ENCODE measurements at places on chromosomes 16 and 17. TPM values are rescaled to one million over a fixed set of nuclear protein-coding genes. Genes with fewer than 3 reads are reported as not detected.

DNA sequence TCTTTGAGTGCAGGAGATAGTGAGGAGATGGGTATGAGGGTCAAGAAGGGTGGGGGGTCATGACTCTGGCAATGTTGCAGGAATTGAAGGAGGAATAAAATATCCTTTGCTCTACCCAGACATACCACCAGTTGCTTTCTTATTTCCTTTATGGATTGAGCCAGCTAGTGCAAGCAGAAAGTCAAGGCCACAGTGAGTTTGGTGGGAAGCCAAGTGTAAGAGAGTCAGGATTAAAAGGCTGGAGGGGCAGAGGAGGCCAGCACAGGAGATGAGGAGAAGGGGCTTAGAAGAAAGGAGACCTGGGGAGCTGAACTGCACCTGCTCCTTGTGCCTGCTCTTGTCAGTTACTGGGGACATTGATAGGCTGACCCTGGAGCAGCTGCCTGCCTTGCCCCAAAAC, 16.1 kb downstream of the PIRT start:
- DNase-seq = no peak
- H3K27ac ChIP-seq = no peak overlapping the region
- no peaks in the 10 kb centered on the region for H3K36me3 ChIP-seq
- H3K4me1 ChIP-seq = no peaks in the 10 kb centered on the region
- no peak overlapping the region for H3K4me3 ChIP-seq

DNA sequence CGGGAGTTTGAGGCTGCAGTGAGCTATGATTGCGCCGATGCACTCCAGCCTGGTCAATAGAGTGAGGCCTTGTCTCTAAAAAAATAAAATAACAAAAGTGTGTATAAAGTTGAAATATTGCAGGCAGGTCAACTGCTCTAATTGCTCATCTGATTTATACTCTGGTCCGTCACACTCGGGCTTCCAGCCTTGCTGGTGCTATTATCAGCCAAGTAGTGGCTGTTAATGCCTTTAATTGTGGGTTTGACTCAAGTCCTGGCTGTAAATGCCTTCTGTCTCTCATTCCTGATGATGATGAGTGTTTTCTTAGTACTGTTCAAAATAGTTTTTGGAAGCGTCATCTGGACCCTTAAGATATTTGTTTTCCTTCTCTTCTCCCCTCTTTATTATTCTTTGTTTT, 18.4 kb downstream of the SYT17 start:
- no peaks in the 10 kb centered on the region for H3K36me3 ChIP-seq
- H3K4me3 ChIP-seq = no peak overlapping the region
- H3K27ac ChIP-seq = no peak overlapping the region

- no peak for DNase-seq
- H3K27ac ChIP-seq = no peak overlapping the region
- no peak overlapping the region for H3K4me3 ChIP-seq
These were observed 32.5 kb upstream of the CCR7 start for GRCh38 chr17:40597556-40598300.

GRCh38 chr16:79639576-79640311, 39.2 kb upstream of the MAF start:
- no peaks in the 10 kb centered on the region for H3K27me3 ChIP-seq
- no peak overlapping the region for H3K4me3 ChIP-seq
- DNase-seq = no peak
- H3K36me3 ChIP-seq = no peaks in the 10 kb centered on the region

GRCh38 chr17:78993241-78993956, 13.7 kb upstream of the LGALS3BP start:
- no peaks in the 10 kb centered on the region for H3K4me1 ChIP-seq
- H3K4me3 ChIP-seq = no peak overlapping the region
- H3K27me3 ChIP-seq = no peaks in the 10 kb centered on the region
- no peak for DNase-seq
- no peaks in the 10 kb centered on the region for H3K36me3 ChIP-seq

GRCh38 chr17:27818401-27819105, 18.2 kb upstream of the NOS2 start:
- no peaks in the 10 kb centered on the region for H3K4me1 ChIP-seq
- no peak overlapping the region for H3K27ac ChIP-seq
- no peak overlapping the region for H3K4me3 ChIP-seq
- H3K27me3 ChIP-seq = no peaks in the 10 kb centered on the region

GRCh38 chr17:10295728-10296343, 77.0 kb downstream of the MYH13 start:
- no peak overlapping the region for H3K27ac ChIP-seq
- no peaks in the 10 kb centered on the region for H3K4me1 ChIP-seq
- H3K36me3 ChIP-seq = no peaks in the 10 kb centered on the region

DNA sequence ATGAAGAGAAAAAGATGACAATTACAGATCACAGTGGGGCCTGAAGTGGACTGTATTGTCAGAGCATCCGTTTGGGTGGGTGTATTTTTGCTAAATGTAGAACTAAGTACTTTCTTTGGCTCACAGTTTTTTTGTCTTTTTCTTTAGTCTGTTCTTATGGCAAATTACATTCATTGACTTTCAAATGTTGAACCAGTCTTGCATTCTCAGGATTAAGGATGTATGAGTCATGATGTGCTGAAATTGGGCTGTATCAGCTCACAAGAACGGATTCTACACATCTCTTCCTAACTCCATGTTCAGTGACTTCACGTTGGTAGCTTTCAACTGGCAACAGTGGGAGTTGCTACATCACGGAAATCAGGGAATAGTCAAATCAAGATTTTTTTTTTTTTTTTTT, 66.5 kb downstream of the TEX2 start:
- DNase-seq = no peak
- H3K4me1 ChIP-seq = peaks cover 10% of the 10 kb centered on the region
- H3K36me3 ChIP-seq = no peaks in the 10 kb centered on the region
- H3K4me3 ChIP-seq = no peak overlapping the region
- no peak overlapping the region for H3K27ac ChIP-seq

GRCh38 chr17:73616120-73616872, 27.9 kb downstream of the SDK2 start:
- H3K27me3 ChIP-seq = no peaks in the 10 kb centered on the region
- peaks cover 53% of the 10 kb centered on the region for H3K4me1 ChIP-seq
- H3K27ac ChIP-seq = no peak overlapping the region
- H3K36me3 ChIP-seq = no peaks in the 10 kb centered on the region

- H3K4me1 ChIP-seq = peaks cover 21% of the 10 kb centered on the region
- peak; percentile 84 for DNase-seq
- no peaks in the 10 kb centered on the region for H3K36me3 ChIP-seq
- no peaks in the 10 kb centered on the region for H3K27me3 ChIP-seq
These were observed 32.7 kb downstream of the CDK5R1 start for GRCh38 chr17:32519228-32520103.

GRCh38 chr17:36992701-36993100, 43.9 kb downstream of the AATF start:
- no peak overlapping the region for H3K27ac ChIP-seq
- peaks cover 6% of the 10 kb centered on the region for H3K36me3 ChIP-seq
- DNase-seq = no peak
- no peak overlapping the region for H3K4me3 ChIP-seq
- H3K4me1 ChIP-seq = no peaks in the 10 kb centered on the region
- H3K27me3 ChIP-seq = no peaks in the 10 kb centered on the region

DNA sequence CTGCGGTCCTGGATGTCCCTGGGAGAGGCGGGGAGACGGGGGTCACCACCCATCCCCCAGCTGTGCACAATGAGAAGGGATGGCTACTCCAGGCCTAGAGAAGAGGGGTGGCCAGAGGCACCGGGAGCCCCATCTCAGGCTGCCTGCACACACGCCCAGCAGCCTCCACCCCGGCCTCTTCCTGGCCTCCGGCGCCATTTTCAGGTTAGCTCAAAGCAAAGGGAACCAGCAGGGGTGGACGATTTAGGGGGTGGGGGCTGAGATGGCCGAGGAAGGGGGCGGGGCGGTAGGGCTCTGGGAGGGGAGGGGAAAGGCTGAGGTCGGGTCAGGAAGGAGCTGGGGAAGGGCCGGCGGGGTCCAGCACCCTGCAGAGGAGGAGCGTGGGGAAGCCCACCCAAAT, 42.8 kb downstream of the SRCIN1 start:
- peaks cover 65% of the 10 kb centered on the region for H3K27me3 ChIP-seq
- no peak for DNase-seq
- no peak overlapping the region for H3K27ac ChIP-seq
- peaks cover 52% of the 10 kb centered on the region for H3K4me1 ChIP-seq

- DNase-seq = no peak
- peaks cover 35% of the 10 kb centered on the region for H3K27me3 ChIP-seq
- peaks cover 5% of the 10 kb centered on the region for H3K4me1 ChIP-seq
- H3K4me3 ChIP-seq = peak overlapping the region; percentile 8
- H3K27ac ChIP-seq = no peak overlapping the region
- H3K36me3 ChIP-seq = peaks cover 7% of the 10 kb centered on the region
These were observed 1.3 kb downstream of the GUCY2D start for GRCh38 chr17:8003594-8004181.

- H3K4me3 ChIP-seq = peak within 1 kb of the TSS; percentile 44
- H3K36me3 ChIP-seq = no peaks in the 10 kb centered on the region
- H3K4me1 ChIP-seq = peaks cover 20% of the 10 kb centered on the region
- H3K27ac ChIP-seq = no peak within 1 kb of the TSS
These were observed at the start of gene HOXB1 for GRCh38 chr17:48530887-48531272. Gene HOXB1 (minus strand): TSS chr17:48531011. CDS start chr17:48530904, 107 bp downstream.

DNA sequence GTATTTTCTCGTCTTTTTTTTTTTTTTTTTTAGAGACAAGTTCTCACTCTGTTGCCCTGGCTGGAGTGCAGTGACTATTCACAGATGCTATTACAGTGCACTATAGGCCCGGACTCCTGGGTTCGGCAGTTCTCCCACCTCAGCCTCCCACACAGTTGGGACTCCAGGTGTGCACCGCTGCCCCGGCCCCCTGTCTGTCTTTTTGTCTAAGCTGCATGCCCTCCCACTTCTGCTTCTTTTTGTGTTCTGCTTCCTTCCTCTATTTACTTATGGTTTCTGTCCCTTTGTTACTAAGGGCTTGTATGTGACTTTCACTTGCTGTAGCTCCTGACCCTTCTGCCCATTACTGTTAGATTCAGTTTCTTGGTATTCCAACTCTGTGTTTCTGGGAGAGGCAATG, 20.5 kb downstream of the SLC7A6 start:
- DNase-seq = no peak
- H3K36me3 ChIP-seq = no peaks in the 10 kb centered on the region
- no peaks in the 10 kb centered on the region for H3K4me1 ChIP-seq
- no peak overlapping the region for H3K4me3 ChIP-seq

DNA sequence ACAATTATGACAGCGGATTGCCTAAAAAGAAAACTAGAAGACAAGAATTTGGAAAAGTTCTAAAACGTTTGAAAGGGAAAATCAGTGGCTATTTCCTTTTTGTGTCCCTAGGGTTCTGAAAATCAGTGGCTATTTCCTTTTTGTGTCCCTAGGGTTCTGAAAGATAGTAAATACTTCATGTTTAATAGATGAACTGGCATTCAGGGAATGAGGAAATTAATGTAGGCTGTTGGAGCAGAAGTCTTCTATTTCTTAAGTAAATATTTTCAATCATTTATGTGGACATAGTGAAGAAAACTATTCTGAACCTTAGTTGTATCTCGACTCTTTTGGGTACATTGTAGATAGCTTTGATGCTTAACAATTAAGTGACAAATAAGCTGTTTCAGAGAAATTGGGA, 78.9 kb downstream of the SHISA6 start:
- no peak for DNase-seq
- no peaks in the 10 kb centered on the region for H3K27me3 ChIP-seq
- H3K4me1 ChIP-seq = no peaks in the 10 kb centered on the region
- no peak overlapping the region for H3K4me3 ChIP-seq

- H3K4me1 ChIP-seq = no peaks in the 10 kb centered on the region
- peak; percentile 86 for DNase-seq
- H3K4me3 ChIP-seq = no peak overlapping the region
- H3K36me3 ChIP-seq = no peaks in the 10 kb centered on the region
These were observed 129.4 kb upstream of the SEC14L1 start for GRCh38 chr17:77011173-77012011.

DNA sequence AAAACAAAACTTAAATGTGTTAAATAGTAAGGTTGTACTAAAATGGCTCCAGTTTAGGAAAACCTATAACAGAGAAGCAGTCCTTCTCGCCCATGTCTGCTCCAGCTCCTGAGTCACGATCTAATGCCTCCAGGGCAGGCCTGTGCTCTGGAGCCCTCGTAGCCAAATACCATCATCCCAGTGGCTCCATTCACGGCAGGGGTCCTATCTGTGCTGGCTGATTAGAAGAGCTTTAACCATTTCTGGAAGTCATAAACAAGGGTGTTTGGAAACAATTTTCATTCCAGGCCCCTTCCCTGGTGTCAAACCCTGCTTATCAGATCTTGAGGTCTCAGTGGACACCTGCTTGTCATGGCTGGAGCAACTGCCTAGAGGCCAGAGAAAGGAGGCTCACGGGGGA, 336.9 kb downstream of the SOX9 start:
- H3K27me3 ChIP-seq = no peaks in the 10 kb centered on the region
- no peaks in the 10 kb centered on the region for H3K36me3 ChIP-seq
- no peak overlapping the region for H3K27ac ChIP-seq
- no peak overlapping the region for H3K4me3 ChIP-seq
- 0 out of 2 replicates have a peak, but pooled peaks cover 2% of the 10 kb centered on the region for H3K4me1 ChIP-seq

DNA sequence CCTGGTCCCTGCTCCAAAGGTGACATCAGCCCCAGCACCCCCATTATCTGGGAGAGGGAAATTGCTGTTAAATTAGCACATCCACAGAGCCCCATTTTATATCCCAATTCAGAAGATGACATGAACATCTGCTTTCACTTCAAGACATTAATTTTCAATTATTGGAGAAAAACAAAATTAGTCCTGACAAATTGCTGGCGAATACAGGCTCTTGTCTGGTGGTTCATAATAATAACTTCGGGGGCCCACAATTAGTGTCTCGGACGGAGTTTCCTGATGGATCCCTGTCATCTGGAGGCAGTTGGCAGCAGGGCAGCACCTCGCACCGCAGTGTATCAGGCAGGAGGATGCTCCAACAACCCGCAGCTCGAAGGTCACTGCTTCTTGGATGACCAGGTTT, 7.4 kb downstream of the ZNF423 start:
- peaks cover 34% of the 10 kb centered on the region for H3K4me1 ChIP-seq
- H3K27me3 ChIP-seq = no peaks in the 10 kb centered on the region
- H3K4me3 ChIP-seq = no peak overlapping the region
- no peak overlapping the region for H3K27ac ChIP-seq

DNA sequence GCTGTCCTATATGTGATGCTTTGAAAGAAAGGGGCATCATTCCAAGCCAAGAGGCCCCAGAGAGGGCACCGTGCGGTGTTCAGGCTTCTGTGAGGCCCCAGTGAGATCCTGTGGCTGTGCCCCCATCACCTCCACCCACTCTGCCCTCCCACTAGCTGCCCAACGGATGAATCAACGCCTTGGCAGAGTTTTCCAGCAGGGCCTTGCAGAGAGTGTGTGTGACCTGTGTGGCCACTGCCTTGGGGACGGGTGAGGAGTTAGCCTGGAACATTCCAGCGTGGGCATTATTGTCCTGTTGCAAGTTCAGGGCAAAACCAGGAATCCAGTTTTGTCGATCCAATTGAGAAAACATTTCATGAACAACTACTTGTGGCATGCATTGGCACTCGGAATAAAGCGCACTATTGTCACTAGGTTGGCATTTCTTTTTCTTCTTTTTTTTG, 53.7 kb downstream of the SF3B3 start:
- H3K27ac ChIP-seq = no peak overlapping the region
- DNase-seq = peak; percentile 58
- no peaks in the 10 kb centered on the region for H3K27me3 ChIP-seq
- peaks cover 24% of the 10 kb centered on the region for H3K36me3 ChIP-seq
- no peaks in the 10 kb centered on the region for H3K4me1 ChIP-seq
- H3K4me3 ChIP-seq = no peak overlapping the region

Gene SULT1A2
- total RNA-seq = 0.35 TPM

Gene KRT31
- total RNA-seq = not detected

Gene RNF112
- 2.2 TPM for total RNA-seq

Gene PIRT
- total RNA-seq = not detected

Gene HS3ST3A1
- 6.6 TPM for total RNA-seq

Gene DHRS7C
- not detected for total RNA-seq

Gene PDIA2
- 1.3 TPM for total RNA-seq

Gene ANKS4B
- total RNA-seq = 0.13 TPM

Gene SPHK1
- 2.4 TPM for total RNA-seq

Gene NUDT7
- 8.8 TPM for total RNA-seq

Gene SLC5A10
- total RNA-seq = not detected
